Upper lobe of left lung (tissue), 6 donors: ENCODE measurements at places on chromosomes 4 and X.
A peak's percentile ranks its signal among the peaks of the same experiment; 100 is the strongest.

- no peak for DNase-seq
These were observed 34.0 kb upstream of the PACRGL start for GRCh38 chr4:20666012-20666860.

DNA sequence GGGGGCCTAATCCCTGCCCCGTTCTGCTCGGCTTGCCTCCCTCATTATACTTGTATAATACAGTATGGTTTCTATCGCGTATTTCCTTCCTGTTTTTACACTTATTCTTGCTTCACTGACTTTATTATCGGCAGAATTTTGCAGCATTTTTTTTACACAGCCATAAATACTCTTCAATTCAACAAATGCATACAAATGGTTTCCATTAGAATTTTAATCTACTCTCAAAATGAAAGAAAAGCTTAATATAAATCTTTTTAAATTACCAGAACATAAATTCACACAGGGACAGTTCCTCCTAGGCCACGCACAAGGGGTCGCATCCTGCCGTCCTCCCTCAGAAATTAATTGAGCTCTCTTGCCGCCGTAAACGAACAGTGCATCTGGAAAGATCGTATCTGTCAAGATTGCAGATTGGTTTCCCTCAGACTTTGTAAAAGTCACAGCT, 42.9 kb downstream of the DCTD start:
- no peak for DNase-seq

DNA sequence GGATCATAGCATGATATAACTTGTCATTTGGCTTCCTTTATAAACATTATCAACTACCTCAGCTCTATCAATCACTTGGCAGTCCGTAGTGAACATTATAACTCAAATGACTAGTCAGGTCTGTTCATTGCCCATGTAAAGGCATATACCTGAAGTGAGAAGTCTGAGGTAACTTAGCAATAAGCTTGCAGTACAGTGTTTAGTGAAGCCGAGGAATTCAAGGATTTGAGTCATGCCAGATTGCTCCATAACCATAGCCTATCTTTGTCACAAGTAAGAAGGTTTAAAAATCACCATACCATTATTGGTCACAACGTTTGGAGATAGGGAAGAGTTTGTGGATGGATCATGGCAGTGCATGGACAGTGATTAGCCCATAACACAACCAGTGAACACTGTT, 41.6 kb downstream of the AR start:
- DNase-seq: no peak

- no peak for DNase-seq
These were observed 1957.1 kb upstream of the ADGRL3 start for GRCh38 chr4:59243038-59243437.

DNA sequence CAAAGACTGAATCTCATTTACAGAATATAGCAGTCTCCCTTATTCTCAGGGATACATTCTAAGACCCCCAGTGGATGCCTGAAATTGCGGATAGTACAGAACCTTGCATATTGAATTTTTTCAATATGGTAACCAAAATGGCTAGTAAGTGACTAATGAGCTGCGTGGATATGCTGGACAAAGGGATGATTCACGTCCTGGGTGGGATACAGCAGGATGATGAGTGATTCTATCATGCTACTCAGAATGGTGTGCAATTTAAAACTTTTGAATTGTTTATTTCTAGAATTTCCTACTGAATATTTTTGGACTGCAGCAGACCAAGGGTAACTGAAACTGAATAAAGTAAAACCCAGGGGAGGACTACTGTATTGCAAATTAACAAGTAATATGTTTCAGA, 66.7 kb downstream of the STAG2 start:
- no peak for DNase-seq

DNA sequence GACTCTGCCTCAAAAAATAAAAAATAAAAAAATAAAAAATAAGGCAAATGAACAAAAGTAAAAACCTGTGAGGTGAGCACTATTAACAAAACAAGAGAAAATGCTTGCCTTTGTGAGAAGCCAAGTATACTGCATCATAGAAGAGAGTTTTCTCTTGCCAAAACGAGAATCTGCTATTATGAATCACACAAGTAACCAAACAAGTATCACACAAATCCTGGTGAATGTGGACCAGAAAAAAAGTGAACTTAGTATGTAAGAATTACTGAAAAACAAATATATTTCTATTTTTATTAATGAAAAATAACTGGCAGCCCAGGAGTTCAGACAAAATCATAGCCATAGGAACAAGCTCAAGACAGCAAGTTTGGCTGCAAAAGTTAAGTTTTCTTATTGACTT, 193.5 kb downstream of the PDGFC start:
- no peak for DNase-seq

- peak; percentile 95 for DNase-seq
These were observed 10.6 kb upstream of the ELF4 start for GRCh38 chrX:130120746-130121504.

- DNase-seq: no peak
These were observed 70.0 kb downstream of the NPNT start for GRCh38 chr4:105965183-105965800.

DNA sequence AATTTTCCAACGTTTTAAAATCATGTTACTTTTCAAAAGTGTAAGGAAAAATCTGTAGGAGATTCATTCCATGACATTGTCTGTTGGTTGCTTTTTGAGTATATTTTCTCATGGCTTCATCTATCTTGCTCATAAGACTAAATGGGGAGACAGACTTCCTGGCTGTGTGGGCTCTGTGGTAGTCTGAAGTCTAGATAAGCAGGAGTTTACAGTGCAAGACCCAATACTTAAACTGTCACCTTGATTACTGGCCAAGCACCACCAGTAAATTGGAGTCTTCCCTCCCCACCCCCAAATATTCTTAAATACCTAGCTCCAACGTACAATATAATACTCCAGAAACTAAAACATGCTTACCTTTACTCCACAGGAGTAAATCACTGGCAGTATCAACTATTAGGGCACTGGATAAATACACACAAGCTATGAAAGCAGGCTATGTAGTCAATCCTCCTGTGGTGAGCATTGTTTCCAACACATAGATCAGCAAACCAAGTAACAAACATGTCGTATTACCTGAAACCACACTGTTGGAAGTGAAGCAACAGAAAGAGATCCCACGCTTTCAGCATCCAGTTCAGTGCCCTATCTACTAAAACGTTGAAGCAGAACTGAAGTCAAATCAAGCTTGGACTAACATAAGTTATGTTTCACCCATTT, 6.2 kb downstream of the HNRNPD start:
- no peak for DNase-seq

DNA sequence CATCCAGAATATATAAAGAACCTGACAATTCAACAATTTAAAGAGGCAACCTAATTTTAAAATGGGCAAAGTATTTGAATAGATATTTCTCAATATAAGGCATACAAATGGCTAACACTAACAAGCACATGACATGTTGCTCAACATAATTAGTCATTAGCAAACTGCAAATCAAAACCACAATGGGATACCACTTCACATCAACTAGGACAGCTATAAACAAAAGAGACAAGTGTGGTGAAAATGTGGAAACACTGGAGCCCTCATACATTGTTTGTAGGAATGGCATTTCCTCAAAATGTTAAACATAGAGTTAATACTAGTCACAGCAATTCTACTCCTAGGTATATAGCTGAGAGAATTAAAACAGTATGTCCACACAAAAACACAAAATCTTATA, 96.7 kb downstream of the CORIN start:
- no peak for DNase-seq

DNA sequence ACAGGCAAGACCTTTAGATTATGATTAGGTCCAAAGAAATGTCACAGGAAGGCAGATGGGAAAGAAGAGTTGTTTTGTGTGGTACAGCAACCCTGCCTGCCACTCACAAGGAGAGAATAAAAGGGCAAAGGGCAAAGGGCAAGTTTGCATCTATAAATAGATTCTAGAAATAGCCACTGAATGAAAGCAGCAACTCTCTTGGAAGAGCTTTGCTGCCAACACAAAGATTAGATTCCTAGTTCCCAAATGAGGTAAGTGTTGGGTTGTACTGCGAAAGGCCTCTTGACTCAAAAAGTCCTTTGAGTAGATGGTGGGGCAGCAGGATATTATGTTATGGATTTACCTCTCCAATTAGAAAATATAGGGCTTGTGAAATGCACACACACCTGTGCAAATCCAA, 61.2 kb downstream of the MOSPD2 start:
- no peak for DNase-seq

DNA sequence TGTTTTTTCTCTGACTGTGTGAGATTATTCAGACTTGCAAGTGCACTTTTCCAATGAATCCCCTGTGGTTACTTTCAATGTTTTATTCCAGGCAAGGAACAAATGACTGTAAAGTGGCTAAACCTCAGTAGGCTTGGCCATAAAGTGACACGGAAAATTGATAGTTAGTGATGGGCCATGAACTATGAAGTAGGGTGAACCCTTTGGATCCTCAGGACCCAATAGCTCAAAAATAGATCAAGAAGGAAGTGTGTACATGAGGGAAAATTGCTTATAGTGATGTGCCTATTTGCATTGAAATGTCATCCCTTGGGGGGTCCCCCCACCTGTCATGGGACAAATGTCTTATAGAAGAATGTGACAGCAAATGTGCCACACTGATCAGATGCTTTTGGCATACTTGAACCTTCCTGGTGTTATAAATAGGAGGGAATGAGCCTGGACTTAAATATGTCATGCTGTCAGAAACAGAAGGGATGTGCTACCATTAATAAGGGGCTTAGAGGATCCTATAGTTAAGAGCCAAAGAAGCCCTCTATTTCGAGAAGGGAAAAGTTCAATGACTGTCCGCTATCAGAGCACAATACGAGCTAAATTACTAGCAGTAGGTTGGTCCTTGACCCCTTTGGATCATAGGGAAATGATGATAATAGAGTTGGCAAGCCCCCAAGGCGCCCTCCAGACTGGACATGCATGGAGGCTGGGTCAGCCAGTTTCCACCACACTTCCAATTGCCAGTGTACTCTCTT, 30.3 kb downstream of the SLC16A2 start:
- no peak for DNase-seq

- no peak for DNase-seq
These were observed 181.6 kb downstream of the PCDH7 start for GRCh38 chr4:30901461-30902451.

DNA sequence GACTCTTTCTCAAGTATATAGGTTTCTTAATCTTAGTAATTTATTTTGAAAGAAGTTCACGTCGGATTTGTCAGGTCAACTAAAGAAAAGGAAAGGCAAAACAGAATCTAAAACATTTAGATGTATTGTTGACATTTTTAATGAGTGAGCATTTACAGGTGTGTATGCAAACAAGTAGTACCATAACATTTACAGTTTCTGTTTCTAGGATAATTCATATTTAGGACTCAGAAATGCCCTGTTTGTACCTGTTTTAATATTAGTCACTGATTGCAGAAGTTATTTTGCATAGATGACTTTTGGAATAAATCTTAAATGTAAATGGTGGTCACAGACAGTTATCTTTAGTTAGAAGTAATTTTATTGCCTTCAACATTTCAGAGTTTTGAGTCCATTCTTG, 151.3 kb upstream of the NUDT6 start:
- no peak for DNase-seq

- no peak for DNase-seq
These were observed 251.1 kb upstream of the MAD2L1 start for GRCh38 chr4:120317713-120318112.

GRCh38 chrX:16101581-16101980, 21.8 kb upstream of the GRPR start:
- DNase-seq: no peak

DNA sequence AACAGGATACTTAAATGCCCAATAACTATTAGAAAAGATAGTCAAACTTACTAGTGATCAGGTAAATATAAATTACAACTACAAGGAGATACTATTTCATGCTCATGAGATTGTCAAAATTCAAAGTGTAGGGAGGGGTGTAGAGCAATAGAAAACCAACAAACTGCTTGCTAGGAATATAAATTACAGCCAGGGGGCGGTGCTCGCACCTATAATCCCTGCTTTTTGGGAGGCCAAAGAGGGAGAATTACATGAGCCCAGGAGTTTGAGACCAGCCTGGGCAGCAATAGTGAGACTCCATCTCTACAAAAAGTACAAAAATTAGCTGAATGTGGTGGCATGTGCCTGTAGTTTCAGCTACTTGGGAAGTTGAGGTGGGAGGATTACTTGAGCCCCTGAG, 556.5 kb upstream of the NR3C2 start:
- no peak for DNase-seq

DNA sequence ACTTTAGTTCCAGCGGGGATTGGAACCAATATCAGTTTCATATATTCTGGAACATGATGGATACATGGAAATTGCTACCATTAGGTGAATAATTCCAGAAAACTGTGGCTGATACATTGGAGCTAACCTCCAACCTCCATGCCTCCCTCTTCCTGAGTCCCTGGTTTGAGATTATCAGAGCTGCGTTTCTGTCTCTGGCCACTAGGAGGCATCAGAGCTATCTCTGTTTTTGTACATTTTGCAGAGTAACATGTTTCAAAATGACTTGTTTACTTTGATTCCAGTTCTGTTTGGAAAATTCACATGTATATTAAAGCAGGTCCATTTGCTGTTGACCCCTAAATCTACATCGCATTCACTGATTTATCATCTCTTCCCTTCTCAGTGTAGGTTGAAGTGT, 2.4 kb upstream of the RAB40AL start:
- no peak for DNase-seq

- DNase-seq: no peak
These were observed 9.6 kb downstream of the NBDY start for GRCh38 chrX:56738670-56739069.

DNA sequence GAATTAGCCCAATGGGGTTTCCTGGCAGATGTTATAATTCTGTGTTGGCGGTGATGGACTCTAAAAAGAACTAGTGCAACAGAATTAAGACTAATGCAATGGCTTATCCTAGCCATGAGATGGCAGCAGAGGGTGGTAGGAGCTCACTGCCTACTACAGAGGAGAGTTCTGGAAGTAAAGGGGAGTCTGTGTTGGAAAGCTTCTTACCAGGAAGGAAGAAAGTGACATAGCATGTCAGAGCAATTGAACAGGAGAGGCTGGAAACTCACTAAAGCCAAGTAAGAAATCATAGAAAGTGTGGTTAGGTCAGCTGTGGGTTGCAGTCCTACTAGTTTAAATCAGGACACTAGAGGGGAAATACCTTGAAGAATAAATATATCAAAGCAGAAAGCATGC, 6.3 kb upstream of the TRPC5OS start:
- DNase-seq: no peak

DNA sequence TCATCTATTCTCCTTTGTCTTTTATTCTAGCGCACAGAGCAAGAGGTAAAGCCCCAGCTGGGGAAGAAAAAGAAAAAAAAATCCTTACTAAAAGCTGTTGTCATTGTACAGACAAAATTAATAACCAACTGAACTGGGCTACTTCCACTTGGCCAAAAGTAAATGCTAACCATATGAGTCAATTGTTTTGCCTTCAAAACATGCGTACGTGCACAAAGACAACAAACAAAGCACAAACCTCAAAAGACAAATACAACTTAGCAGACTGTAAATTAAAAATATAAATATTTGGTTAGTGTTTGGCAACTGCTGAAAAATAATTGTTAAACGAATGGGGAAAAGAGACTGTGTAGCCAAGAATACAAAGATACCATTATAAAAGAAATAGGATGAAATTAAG, 5.9 kb downstream of the EDA2R start:
- no peak for DNase-seq

GRCh38 chr4:81737865-81738559, 266.3 kb upstream of the RASGEF1B start:
- DNase-seq: no peak

GRCh38 chrX:106220177-106220576, 52.1 kb downstream of the PWWP3B start:
- no peak for DNase-seq
